BE2C (cell line): ENCODE measurements at places on chromosomes 12 and 14.

GRCh38 chr14:57863471-57863870 lies 2.4 kb downstream of the SLC35F4 start:
- no peak for DNase-seq

DNA sequence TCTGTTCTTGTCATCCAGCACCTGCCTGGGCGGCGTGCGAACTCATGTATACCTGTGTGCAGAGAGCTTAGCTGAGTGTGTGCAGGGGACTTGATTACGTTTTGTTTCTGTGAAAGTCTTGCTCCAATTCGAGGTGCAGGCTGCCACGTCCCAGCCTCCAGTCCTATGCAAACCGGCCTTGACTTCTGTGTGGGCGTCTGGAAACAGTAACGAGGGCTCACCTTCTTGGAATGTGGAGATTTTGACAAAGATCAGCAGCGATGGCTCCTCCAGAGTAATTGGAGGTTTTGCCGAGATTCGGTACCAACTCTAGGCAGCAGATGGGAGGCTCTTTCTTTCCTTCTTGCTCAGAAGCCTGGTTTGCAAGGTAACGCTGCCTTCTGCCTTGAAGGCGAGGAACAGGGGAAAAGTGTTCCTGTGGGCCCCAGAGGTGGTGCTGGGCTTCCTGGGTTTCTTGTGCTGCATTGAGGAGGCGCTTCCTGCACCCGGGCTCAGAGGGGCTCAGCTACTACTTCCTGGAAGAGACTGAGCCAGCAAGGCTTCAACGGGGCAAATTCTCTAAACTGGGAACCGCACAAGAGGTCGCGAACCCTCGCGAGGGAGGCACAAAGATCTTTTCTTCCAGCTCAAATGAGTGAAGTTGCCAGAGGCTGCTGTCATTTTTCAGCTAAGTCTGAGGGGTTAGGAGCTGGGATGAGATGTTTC lies 249.0 kb downstream of the AACS start:
- DNase-seq, result no peak

DNA sequence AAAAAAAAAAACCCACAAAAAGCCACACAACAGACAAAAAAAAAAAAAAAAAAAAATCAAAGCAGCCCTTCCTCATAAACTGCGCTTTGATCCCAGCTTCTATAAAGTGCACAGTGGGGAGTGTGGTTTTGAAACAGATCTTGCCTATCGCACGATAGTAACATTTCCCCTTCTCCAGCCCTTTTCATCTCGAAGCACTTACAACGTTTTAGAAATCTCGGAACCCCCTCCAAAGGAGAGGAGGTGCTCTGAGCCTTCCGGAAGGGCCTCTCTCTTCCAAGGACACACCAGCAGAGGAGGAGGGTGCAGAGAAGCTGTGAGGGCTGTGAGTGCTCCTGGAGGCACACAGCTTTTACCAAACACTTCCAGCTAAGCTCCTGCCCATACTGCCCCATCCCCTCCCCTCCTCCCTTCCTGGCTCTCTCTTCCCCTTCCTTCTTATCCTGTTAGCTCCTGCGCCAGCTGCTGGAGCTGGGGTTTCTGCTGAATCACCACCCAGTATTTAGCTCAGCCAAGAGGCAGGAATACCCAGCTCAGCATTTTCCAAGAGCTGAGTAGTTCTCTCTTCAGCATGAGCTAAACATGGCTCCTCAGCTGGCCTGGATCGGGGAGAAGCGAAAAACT lies 28.4 kb downstream of the SLC7A8 start:
- DNase-seq, result no peak

DNA sequence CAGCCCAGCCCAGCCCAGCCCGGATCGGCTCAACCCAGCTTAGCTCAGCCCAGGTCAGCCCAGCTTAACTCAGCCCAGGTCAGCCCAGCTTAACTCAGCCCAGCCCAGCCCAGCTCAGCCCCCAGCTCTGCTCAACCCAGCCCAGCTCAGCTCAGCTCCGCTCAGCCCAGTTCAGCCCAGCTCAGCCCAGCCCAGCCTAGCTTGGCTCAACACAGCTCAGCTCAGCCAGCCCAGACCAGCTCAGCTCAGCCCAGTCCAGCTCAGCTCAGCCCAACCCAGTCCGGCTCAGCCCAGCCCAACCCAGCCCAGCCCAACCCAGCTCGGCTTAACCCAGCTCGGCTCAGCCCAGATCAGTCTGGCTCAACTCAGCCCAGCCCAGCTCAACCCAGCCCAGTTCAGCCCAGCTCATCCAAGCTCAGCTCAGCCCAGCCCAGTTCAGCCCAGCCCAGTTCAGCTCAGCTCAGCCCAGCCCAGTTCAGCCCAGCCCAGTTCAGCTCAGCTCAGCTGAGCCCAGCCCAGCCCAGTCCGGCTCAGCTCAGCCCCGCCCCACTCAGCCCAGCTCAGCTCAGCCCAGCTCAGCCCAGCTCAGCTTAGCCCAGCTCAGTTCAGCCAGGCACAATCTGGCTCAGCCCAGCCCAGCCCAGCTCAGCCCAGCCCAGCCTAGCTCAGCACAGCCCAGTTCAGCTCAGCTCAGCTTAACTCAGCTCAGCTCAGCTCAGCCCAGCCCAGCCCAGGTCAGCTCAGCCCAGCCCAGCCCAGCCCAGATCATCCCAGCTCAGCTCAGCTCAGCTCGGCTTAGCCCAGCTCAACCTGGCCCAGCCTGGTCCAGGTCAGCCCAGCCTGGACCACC lies 331.7 kb downstream of the TMEM121 start:
- DNase-seq, result peak; percentile 76

DNA sequence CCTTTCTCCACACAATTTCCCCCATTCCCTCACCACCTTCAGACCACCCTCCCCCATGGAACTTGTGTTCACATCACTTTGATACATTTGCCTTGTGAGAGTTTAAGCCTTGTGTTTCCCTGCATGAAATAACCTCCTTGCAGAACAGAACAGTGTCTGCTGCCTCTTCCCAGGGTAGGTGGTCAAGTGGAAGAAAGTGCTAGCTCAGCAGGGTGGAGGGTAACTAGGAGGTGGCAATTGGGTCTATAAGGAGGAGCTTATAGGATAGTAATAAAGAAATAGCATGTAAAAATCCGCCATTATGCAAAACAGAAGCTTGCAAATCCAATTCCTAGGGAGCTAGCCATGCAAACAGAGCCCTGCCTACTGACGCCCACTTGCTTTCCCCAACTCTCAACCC lies 13.9 kb upstream of the KRT8 start:
- DNase-seq, result no peak

GRCh38 chr14:80549141-80549540 lies 337.8 kb upstream of the DIO2 start:
- DNase-seq, result no peak

GRCh38 chr12:123085730-123086487 lies 65.0 kb downstream of the PITPNM2 start:
- peak; percentile 68 for DNase-seq

GRCh38 chr12:5345534-5345933 lies 86.4 kb upstream of the NTF3 start:
- no peak for DNase-seq

DNA sequence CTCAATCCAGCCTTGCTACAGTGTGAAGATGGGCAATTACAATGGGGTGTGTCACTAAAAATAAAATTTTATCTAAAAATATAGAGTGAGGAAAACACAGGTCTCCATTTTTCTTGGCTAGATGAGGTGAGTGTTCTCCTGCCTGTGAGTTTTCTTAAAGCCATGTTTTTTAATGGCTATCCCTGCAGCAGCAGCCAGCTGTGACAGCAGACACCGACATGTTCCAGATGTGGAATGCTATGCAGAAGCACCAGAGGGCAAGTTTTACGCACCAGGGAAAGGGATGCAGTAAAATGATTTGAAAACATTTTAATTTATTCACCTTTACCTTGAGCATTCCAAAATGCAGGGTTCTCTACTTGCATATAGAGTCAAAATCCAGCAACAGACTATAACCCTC lies 577.0 kb upstream of the STXBP6 start:
- DNase-seq, result no peak

DNA sequence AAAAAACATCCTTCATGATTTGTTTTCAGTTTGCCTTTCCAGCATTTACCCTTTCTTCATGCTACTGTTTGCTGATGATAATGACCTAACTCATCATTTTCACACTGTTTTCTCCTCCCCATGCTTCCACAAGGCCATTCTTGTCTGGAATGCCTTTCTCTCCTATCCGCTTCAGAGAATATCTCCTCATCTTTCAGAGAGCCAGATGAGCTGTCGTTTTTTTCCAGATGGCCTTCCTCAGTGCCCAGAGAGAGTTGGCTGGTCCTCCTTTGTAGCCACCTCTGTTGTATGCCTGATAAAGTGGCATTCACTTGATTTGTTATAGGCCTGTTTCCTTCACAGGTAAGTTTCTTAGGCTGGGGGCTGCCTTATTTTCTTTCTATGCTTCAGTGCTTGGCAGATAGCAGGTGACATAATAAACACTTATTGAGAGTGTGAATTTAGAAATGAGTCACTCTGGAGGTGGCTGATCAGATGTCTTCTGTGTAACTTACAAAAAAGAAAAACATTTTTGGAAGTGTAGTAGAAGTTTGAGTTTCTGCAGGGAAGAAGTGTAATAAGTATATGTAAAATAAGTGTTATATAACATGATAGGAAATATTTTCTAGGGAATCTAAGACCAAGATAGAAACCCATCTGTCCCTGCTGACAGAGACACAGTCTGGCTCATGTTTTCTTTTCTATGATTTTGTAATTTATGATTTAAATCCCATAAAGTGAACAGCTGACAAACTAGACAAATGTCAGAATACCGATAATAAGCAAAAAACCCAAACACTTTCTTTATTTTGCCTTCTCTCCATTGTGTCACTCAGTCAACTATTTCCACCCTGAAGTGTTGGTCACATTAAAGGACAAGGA lies 174.5 kb downstream of the DACT1 start:
- no peak for DNase-seq

DNA sequence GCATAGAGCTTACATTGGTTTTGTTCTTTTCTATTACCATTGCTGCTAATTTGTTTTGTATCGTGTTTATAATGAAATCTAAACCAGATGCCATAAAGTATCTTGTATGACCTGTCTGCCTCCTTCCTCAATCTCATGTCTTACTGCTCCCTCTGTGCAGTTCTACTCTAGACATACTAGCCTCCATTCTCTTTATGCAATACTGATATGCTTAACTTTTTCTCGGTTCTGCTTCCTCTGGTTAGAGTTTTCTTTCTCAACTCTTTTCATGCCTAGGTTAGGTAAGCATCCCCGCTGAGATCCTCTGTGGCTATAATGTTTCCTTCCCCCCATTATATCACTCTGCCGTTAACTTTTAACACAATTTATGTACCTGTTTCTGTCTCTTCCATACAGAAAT lies 852.3 kb downstream of the TRHDE start:
- no peak for DNase-seq

- DNase-seq, result no peak
Measured at GRCh38 chr14:98949481-98950135, 322.4 kb downstream of the BCL11B start.

DNA sequence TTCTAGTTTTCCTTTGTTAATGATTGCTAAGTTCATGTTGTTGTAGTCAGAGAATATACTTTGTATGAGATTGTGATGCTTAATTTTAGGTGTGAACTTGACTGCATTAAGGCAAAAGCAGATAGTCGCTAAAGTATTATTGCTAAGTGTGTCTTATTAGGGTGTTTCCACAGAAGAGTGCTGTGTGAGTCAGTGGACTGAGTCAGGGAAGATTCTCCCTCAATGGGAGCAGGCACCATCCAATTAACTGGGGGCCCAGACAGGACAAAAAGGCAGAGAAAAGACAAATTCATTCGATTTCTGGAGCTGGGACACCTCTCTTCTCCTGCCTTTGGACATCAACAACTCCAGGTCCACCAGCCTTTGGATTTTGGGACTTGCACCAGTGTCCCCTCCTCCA lies 48.5 kb downstream of the BAZ1A start:
- no peak for DNase-seq

GRCh38 chr14:88990856-88991255 lies 166.4 kb downstream of the TTC8 start:
- DNase-seq, result no peak

DNA sequence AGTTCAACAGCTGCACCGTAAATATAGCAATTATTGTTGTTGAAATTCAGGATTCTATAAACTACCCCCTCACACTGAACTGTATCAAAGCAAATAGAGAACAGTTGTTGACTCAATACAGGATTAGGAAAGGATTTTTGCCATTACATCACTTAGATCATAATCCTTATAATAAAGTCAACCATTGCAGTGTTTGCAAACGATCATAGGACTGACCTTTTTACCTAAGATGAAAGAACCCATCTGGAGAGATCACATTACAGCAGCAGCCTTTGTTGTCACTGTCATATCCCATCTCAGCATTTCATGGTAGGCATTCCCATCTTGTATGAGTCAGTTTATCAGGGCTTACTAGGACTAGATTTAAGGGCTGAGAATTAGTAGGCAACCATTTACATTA lies 96.1 kb downstream of the IPO8 start:
- no peak for DNase-seq

DNA sequence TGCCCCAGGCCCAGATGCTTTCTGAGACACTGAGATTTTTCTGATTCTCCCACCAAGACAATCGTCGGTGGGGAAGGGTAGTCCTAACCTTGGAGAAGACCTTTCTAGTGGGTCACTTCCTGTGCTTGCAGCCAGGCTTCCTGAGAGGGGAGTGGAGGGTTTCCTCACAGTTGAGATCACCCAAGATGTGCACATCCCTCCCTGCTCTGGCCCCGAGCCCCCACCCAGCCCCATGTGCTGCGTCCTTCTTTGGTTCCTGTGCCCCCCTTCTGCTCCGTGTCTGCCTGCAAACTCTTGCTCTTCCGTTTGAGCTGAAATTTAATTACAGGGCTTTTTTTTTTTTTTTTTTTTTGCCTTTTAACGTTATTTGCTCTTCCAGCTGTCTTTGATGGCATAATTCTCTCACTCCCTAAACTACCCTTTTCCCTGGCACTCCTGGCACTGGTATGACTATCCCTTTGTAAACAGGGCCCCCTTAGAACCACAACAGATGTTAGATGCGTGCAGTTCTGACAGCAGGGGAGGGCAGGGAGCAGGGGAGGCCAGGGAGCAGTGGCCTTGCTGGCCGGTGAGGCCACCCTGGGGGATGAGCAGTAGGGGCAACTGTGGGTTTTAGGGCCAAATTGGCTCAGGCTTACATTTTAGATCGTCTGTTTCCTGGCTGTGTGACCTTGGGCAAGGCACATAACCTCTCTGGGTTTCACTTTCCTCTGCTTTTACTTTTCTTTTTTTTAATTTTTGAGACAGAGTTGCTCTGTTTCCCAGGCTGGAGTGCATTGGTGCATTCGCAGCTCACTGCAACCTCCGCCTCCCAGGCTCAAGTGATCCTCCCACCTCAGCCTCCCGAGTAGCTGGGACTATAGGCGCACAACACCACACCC lies 144.5 kb downstream of the PHETA1 start:
- DNase-seq, result peak; percentile 31

DNA sequence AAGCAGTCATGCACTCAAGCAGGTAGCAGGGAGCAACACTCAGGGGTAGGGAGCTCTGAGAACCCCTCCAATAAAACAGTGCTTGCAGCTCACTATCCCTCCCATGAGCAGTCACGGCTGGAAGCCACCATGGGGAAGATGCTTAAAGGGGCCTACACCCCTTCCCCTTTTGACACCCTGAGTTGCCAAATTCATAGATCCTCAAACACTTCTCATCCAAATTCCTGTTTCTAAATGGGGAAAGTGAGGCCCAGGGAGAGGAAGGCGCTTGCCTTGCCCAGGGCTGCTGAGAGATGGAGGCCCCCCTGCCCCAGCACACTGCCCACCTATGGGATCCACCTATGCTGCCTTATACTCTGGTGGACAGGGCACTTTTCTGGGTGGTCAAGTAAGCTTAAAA lies 7.2 kb upstream of the ENDOU start:
- no peak for DNase-seq

- no peak for DNase-seq
Measured at GRCh38 chr12:50051101-50051806, 6.1 kb upstream of the ASIC1 start.
